ENCODE measurements at places on chromosomes 7 and 10.

GRCh38 chr10:1043532-1043995 is 5.4 kb downstream of the IDI1 start:
- DNase-seq, result no peak

- no peak for DNase-seq
Measured at GRCh38 chr7:94270772-94271171, 123.9 kb upstream of the COL1A2 start.

DNA sequence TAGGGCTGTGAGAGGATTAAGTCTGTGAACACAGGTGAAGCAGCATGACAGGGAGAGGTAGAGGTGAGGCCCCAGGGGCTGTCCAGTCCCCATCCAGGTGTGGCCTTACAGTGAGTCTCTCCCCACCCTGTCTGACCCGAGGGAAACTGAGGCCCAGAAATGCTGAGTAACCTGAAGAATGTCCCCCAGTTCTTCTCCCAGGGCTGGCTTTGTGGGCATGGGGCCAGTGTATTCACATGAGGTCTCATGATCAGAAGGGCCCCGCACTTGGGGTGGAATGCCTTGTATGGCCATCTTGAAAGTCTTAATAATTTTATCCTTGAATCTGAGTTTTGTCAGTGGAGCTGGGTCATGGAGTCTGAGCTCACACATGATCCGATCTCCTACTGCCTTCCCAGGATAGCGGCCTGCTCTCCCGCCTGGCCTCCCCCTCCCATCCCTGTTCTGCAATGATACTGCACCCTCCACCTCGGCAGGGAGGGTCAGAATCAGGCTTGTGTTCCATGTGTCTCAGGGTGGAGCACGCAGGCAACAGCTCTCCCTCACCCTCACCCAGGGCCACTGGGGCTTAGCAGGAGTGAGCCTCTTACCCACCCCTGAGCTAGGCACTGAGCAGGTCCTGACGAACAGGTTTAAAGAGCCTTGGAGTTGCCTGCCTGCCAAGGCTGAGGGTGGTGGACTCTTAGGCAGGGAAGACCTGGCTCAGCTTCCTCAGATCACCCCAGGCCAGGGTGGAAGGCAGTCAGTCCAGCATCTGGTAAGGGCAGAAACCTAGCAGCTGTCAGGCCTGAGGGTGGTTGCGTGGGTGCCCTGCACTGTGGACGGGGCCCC is 41.4 kb upstream of the NPFFR1 start:
- DNase-seq, result no peak

DNA sequence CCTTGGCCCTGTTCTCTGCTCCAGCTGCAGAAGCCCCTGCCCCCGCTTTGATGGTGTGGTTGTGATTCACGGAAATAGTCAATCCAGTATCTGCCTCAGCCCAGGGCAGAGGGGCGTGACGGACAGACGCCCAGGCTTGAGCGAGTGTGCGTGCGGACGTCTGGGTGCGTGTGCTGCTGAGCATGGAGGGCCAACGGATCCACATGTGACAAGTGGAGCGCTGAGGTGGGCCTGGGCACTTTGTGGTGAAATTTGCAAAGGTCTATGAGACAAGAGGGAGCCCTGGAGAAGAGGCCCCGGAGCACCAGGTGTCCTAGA is 94.4 kb downstream of the WDR37 start:
- DNase-seq, result no peak

DNA sequence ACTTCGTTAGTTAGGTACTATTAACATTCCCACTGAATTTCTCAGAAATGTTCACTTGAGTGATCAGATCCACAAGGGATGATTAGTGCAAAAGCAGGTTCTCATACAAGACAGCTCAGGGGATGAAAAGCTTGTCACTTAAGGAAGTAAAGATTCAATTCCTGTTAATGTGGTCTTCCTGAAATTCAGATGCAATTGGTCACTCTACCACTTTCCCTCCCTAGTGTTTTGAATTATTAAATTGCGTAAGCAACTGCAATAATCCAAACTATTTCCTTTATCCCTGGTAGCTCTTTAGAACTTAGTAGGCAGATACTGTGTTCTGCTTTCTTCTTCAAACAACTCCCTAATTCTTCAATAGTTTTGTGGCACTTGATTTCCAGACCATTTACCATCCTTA is 121.4 kb downstream of the MAGI2 start:
- DNase-seq, result no peak

GRCh38 chr7:94069162-94069739 is 65.1 kb upstream of the BET1 start:
- DNase-seq, result no peak

DNA sequence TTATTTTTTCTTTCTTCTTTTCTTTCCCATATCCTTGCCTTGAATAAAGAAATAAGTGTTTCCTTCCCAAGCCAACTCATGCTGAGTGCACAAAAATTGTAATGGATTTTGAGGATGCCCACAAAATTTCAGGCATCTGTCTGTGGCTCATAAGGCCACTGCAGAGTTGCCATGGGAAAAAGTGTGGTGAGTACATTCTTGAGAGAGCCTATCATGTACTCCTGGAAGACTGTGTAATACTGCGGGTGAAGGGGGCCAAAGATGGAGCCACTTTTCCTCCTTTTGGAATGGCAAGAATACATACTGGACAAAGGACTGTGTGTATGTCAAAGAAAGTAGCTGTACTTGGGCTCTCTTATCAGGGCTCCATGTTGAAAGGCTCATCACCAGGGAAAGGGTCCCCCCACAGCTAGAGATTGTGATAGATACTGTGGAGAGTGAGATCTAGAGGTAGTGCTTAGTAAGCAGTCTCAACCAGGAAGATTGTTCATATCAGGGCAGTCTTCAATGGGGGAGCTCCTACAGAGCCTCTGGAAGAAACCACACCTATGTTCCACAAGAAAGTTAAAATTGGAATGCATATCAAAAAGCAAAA is 341.6 kb upstream of the KCND2 start:
- DNase-seq, result no peak

DNA sequence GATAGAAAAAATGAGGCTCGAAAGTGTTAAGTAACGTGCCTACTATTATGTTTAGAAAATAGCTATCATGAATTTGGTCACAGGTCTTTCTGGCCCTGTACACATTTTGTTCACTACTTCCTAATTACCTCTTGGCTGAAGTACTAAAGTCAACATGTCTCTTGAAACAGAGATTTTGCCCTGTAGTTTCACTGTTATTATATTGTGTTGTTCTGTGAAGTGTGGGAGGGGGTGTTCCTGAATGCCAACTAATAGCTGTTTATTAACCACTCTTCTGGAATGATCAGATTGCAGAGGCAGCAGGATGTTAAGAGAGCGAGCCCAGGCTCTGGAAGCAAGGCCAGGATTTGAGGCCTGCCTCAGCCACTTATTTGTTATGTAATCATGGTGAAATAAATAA is 72.1 kb downstream of the RNF133 start:
- no peak for DNase-seq

DNA sequence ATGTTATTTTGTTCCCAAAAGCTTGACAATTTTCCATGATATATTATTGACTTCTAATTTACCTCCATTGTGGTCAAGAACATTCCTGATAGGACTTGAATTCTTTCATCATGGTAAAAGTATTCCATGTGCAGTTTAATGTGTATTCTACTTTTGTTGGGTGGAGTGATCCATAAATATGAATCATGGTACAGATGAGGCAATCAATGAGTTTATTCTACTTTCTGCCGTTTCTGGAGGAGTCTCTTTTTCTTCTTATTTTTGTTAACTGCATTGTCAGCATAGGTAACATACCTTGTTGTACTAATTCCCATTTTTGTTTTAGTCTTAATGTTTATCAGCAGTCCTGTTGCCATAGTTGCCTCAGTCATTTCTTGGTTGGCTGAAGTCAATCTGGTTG is 69.6 kb downstream of the SHOC2 start:
- no peak for DNase-seq

DNA sequence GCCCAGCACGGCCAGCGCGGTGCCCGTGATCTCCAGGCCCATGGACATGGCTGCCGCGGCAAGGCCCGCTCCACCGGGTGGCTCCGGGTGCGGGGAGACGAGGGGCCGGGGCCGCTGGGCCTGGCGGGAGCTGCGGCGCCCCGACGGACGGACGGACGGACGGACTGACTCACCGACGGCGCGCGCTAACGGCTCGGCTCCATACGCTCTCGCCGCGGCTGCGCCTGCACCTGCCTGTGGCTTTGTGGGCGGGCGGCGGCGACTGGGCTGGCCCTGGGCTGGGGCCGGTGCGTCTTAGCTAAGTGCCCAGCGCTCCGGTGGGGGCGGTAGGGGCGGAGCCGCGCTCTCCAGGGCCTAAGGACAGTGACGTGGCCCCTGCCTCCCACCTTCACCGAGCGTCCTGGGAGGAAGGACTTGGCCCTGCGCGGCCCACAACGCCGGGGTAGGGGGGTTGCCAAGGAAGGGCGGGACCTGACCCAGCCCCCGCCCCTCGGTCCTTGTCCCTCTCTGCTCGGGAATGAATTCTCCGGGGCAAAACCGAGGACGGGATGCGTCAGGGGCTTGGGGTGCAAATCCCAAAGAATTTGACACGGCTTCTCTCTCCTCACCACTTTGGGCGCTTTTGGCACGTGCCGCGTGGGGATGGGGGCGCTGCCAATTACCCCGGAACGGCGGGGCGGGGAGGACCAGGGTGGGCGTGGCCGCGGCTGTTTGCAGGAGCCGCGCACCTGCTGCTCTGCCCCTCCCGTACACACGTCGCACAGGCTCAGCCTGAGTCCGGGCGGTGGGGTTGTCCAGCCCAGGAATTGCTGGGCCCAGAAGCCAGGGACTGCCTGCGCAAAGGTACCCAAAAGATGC is at the start of gene CLDN3:
TSS of gene CLDN3 (minus strand) at position 269 of the 858 bp plus-strand sequence. CDS start at position 48, 221 bp downstream.
- DNase-seq, result peak; percentile 88

DNA sequence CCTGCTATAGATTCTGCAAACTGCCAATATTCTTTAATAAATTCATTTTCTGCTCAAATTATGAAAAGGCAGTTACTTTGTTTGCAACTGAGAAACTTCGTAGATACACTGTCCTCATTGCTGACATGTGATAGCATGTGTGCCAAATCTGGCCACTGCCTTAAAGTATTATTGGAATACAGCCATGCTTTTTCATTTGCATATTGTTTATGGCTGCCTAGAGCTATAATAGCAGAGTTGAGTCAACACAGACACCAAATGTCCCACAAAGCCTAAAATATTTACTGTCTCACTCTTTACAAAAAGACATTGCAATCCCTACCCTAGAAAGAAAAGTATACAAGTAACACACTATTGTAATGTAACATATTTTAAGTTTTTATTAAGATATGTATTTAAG is 647.4 kb downstream of the XPNPEP1 start:
- no peak for DNase-seq

DNA sequence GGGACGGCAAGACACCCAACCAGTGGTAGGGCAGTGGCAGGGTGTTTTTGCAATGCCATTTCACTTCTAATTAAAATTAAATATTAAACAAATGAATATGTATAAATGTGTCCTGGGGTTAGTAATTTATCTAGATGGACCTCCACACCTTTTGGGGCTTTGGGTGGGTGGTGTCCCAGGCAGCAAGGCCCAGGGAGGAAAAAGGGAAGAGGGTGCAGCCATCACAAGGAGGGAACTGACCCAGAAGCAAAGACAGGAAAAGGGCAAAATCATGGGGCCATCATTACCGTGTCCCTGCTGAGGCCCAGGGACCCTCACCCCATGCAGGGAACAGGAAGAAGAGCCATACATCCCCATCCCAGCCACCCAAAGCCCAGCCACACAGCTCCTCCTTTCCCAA is 204.6 kb downstream of the GRID1 start:
- no peak for DNase-seq

GRCh38 chr7:120400806-120401455 is 128.0 kb downstream of the KCND2 start:
- DNase-seq, result no peak

DNA sequence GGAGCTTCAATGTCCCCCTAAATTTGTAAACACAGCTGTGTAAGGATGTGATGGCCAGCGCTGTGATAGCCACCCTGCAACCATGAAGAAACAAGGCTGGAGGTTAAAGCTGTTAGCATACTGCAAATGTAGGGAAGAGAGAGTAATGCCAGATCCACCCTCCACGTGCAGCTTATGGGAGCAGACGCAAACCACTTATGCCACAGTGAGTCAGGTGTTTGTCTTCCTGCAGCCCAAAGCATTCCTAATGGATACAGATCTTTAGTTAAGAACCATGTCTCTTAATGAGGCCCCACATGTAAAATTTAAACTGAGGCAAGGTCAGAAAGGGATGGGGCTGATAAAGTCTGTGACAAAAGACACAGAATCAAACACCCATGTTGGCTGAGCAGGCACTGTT is 13.6 kb upstream of the MYL7 start:
- DNase-seq, result no peak

GRCh38 chr7:50264908-50265307 is 39.6 kb upstream of the IKZF1 start:
- DNase-seq, result no peak

GRCh38 chr7:129650056-129650758 is 38.7 kb downstream of the NRF1 start:
- no peak for DNase-seq

- no peak for DNase-seq
Measured at GRCh38 chr10:43256531-43257346, 10.1 kb downstream of the RASGEF1A start.

- peak; percentile 91 for DNase-seq
Measured at GRCh38 chr10:119103903-119104653, at the start of gene DENND10. TSS of gene DENND10 (plus strand) at chr10:119104113. CDS start at chr10:119104143, 30 bp downstream.

DNA sequence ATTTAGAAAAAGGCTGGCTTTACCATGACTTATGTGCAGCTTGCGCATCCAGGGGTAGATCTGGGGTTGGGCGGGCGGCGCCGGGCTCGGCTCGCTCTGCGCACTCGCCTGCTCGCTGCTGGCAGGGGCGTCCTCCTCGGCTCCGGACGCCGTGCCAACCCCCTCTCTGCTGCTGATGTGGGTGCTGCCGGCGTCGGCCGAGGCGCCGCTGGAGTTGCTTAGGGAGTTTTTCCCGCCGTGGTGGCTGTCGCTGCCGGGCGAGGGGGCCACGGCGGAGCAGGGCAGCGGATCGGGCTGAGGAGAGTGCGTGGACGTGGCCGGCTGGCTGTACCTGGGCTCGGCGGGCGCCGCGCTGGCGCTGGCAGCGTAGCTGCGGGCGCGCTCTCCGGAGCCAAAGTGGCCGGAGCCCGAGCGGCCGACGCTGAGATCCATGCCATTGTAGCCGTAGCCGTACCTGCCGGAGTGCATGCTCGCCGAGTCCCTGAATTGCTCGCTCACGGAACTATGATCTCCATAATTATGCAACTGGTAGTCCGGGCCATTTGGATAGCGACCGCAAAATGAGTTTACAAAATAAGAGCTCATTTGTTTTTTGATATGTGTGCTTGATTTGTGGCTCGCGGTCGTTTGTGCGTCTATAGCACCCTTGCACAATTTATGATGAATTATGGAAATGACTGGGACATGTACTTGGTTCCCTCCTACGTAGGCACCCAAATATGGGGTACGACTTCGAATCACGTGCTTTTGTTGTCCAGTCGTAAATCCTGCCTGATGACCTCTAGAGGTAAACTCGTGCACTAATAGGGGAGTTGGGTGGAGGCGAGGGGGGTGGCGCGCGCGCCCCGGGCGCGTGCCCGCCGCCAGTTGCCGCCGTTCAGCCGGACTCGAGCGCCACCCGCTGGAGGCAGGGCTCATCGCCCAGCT is at the start of gene HOXA5:
TSS of gene HOXA5 (minus strand) at position 659 of the 927 bp plus-strand sequence. CDS start at position 585, 74 bp downstream.
- DNase-seq, result peak; percentile 90

- DNase-seq, result no peak
Measured at GRCh38 chr10:129448539-129448938, 18.5 kb upstream of the MGMT start.

All from neural progenitor cell (in vitro differentiated cells).